ENCODE measurements at places on chromosomes 2 and 18.
A peak's percentile ranks its signal among the peaks of the same experiment; 100 is the strongest.

DNA sequence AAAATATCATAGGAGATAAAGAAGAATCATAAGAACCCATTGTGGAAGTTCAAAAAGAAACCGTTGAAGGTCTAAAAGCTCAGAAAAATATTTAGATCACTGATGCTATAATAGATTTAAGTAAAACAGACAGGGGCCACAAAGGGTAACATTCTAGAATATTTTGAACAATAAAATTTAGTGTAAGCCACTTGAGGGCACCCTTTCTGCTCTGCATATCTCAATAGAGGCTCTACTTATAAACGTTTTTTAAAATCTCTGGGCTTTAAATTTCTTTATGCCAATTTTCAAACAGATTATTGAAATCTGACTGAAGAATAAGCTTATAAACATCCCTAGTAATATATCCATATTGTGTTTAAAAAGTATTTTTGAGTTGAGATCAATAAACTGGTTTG lies 57.6 kb upstream of the IL1RL1 start:
- no peak for DNase-seq

DNA sequence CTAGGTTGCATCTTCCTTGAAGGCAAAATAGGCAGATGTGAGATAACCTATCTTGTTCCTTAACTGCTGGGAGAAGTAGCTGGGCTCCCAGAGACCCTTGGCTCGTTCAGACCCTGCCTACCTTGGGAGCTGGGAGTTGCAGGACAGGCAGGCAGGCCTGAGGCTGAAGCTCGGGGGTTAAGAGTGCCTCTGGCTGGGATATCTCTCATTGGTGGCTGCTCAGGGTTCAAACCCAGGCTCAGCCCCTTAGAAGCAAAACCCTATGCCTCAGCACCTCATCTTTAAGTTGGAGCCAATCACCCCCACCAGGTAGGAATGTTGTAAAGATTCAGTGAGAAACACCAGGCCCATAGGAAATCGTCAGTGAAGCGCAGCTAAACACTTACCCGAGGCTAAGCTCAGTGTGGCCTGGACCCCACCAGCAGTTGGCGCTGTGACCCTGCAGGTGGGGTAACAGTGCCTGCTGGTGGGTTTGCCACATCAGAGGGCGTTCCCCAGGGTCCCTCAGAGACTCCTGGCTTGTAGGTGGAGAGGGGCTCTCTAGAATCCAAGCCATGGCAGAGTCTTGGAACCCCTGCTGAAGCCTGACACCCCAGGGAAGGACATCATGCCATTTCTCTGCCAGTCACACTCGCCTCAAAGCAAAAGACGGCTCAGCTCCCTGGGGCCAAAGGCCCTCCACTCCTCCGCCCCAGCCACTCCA lies 54.6 kb upstream of the GPR17 start:
- peak; percentile 8 for DNase-seq

DNA sequence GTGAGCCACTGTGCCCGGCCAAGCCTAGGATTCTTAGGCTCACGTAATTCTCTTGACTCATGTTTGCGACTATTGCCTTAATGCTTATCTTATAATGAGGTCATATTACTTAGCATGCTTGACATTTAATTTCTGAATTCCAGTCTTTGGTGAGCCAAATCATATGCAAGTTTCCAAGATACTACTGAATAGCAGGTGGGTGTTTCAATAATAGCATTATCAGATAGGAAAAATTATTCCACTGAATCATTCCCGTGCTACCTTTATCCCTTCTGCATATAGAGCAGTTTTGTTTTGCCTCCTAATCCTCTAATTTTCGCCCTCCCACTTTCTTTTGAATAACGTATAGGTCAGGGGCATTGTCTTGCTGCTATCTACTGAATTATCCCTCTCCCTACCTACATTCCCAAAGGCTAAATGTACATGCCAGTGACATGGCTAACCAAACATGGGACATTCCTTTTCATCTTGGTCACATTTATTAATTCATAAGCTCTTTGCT lies 4.9 kb downstream of the DAW1 start:
- no peak for DNase-seq

GRCh38 chr2:190718652-190719526 lies 70.0 kb downstream of the NAB1 start:
- peak; percentile 47 for DNase-seq

- DNase-seq: no peak
Measured at GRCh38 chr18:78949216-78949615, 30.4 kb upstream of the SALL3 start.
